ENCODE measurements at places on chromosomes 7 and 10.

- DNase-seq: no peak
Observed at GRCh38 chr10:81817596-81818170, 57.3 kb upstream of the NRG3 start.

- no peak for DNase-seq
Observed at GRCh38 chr7:135510592-135511183, 786 bp upstream of the CNOT4 start.

GRCh38 chr7:151012031-151012692 is 12.1 kb downstream of the ATG9B start:
- no peak for DNase-seq

DNA sequence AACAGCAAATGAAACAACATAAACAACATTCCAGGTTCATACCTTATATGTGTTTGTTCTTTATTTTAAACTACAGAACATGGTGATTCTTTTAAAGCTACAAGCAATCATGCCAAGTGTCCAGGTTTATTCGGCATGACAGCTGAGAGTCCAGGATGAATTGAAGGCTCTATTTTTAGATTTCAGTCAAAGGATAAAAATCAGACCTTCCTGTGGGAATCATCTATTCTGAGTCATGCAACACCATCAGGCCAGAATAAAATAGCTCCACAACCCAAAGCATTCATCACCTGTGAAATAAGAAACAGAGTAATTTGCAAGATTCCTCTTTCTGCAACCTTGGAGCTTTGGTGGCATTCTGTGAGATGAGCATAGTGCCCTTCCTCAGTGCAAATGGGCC is 292.4 kb upstream of the MYO3A start:
- DNase-seq: no peak

DNA sequence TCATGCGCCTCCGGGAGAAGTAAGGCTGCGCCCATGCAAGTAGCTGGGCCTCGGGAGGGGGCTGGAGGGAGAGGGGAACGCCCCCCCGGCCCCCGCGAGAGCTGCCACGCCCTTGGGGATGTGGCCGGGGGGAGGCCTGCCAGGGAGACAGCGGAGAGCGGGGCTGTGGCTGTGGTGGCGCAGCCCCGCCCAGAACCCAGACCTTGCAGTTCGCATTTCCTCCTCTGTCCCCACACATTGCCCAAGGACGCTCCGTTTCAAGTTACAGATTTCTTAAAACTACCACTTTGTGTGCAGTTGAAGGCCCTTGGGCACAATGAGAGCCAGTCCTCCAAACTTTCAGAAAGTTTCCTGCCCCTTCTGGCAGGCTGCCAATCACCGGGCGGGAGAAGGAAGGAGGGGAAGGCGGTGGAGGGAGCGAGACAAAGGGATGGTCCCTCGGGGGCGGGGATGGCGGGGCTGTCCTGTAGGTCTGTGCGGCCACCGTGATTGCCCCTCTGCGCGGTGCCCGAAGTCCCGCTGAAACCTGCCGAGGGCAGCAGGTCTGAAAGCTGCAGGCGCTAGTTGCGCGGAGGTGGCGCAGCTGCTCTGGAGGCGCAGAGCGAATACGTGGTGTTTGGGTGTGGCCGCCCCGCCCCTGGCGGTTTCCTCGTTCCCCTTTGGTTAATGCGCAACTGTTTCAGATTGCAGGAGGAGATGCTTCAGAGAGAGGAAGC is 2.1 kb downstream of the VIM start:
- DNase-seq: peak; percentile 36

GRCh38 chr10:122225330-122225729 is 45.8 kb upstream of the BTBD16 start:
- DNase-seq: no peak

- no peak for DNase-seq
Observed at GRCh38 chr10:17177014-17177413, 24.5 kb downstream of the TRDMT1 start.

GRCh38 chr7:1919539-1920265 is 249.6 kb downstream of the ELFN1 start:
- DNase-seq: no peak

- no peak for DNase-seq
Observed at GRCh38 chr7:98923512-98923911, 45.2 kb downstream of the TRRAP start.

DNA sequence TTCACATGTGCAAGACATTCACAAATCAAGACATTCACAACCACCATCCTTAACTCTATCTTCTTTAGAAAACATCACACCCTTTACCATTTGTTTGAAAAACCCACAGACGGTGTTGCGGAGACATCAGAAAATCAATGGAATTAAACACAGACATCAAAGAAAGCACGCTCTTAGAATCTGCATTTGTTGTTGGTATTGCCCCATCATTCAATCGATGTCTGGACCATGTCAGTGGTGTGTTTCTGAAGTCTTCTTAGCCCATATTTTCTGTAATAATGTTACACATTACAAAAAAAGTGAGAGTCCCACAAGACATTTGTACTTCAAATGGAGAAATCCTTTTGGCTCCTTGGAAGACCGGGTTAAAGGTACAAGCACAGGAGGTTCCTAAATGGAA is 173.9 kb upstream of the AOAH start:
- no peak for DNase-seq

DNA sequence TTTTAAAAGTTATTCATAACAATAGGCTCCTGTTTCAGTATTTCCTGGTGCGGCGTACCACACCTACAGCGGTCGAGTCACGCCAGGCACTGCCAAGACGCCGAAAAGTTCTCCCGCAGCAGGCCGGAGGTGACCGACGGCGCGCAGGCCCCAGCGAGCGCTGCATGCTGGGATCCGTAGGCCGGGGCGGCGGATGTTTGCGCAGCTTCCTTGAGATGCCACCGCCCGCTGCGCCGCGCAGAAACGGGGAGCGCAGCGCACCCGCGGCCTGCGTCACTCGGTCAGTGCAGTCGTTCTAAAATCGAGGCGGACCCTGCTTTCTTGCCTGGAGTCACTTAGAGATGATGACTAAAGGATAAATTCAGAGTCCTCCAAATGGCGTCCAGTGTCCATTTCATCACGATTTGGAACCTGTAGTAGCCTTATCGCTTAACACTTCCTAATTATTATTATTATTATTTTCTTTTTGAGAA is 1.3 kb upstream of the KIF11 start:
- peak; percentile 67 for DNase-seq

DNA sequence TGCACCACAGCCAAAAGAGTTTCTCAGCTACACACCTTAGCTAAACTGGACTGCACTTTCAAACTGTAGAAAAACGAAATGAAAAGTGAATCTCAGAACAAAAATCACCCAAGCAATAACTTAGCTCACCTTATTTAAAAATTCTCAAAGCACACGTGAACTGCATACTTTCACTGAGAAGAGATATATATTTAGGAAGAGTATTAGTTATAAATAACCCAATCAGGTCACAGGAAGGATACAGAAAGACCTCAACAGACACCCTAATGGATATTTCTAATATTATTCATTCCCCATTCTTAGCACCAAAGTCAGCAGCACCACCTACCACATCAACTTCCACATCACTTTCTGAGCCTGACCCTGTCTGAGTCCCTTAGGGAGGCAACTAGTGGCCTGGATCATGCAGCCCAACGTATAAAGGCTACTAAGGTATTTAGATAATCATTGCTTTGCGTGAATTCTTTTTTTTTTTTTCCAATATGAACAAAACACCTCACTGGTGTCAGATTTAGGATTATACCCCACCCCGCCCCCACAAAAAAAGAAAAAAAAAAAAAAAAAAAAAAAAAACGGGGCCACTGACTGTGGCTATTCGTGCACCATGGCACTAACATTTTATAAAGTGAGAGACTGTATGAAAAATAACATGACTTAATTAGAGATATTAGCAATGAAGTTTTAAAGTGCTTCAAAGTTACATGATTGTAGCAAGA is 2.6 kb downstream of the ABI1 start:
- DNase-seq: no peak

GRCh38 chr7:139973101-139974050 is 89.4 kb downstream of the PARP12 start:
- DNase-seq: no peak

GRCh38 chr7:112692333-112692732 is 97.9 kb downstream of the TMEM168 start:
- peak; percentile 20 for DNase-seq

DNA sequence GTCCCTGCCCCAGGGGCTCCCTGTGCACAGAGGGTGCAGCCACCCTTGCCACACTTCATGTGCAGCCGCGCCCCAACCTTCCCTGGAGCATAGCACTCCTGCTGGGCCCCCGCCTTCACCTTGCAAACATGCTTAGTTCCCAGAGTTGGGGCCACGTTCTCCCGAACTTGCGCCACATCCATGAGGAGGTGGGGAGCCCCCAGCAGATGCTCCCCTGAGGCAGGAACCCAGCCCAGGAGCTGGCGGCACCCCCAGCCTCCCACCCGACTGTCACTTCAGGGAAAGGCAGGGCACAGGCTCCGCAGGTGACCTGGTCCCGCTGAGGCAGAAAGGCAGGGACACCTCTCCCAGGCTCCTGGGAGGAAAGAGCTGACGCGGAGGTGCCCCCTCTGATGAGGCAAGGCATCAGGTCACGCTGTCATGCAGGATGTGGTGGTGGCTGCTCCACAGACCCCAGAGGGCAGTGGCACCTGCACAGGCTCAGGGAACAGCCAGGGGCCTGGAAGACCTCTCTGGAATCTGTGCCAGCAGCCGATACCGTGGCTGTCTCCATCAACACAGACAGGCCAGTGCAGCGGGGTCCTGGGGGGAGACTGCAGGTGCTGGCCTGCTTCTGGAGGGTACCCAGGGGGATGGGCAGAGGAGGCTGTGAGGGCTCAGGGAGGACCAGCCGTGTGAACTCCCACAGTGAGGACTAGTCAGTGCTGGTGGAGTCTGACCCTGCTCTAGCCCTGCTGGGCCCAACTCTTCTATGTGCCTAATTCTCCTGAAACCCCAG is 221.3 kb downstream of the MAD1L1 start:
- no peak for DNase-seq

GRCh38 chr10:77912576-77912975 is 14.0 kb downstream of the DLG5 start:
- no peak for DNase-seq

- no peak for DNase-seq
Observed at GRCh38 chr10:86803156-86803555, 46.7 kb downstream of the BMPR1A start.

DNA sequence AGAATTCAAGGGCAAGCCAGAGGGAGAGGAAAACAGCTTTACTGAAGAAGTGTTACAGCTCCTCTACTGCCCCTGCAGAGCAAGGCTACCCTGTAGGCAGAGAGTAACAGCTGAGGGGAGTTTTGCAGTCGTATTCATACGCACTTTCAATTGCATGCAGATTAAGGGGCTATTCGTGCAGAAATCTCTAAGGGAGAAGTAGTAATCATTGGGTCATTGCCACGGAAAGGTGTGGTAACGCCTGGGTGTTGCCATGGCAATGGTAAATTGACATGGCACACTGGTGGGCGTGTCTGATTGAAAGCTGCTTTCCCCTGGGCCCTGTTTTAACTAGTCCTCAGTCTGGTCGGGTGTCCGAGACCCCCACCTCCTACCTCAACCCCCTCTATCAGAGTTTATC is 227.2 kb downstream of the NSUN6 start:
- DNase-seq: no peak

All from NCI-H1930 (cell line).